ENCODE measurements at places on chromosomes 2 and 18. TPM values are rescaled to one million over a fixed set of nuclear protein-coding genes. Genes with fewer than 3 reads are reported as not detected.

DNA sequence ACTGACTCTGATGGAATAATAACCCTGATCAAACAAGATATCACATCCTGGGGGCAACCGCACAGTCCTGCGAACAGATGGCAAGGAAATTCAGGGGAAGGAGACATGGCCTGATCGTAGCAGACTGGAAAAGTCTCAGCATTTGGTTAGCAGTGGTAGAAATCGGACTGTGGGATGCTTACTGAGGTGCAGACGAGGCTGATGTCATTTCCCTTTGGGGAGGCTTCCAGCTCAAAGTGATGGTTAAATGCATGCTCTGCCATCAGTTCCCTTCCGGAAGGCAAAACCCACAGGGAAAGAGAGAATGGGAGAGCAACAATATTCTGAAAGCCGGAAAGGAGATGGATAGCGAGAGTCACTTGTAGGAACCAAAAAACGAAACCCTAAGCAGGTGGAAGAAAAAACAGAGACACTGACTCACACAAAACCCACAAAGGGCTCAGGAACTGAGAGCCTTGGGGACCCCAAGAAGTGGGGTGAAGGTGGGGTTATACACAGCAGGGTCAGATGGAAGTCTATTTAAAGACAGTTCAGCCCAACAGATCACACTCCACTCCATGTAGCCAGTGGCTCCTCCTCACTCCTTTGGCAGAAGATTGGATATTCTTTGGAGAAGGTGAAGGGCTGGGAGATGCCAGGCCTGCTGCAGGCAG lies 93.1 kb downstream of the INPP5D start:
- peak; percentile 23 for DNase-seq

DNA sequence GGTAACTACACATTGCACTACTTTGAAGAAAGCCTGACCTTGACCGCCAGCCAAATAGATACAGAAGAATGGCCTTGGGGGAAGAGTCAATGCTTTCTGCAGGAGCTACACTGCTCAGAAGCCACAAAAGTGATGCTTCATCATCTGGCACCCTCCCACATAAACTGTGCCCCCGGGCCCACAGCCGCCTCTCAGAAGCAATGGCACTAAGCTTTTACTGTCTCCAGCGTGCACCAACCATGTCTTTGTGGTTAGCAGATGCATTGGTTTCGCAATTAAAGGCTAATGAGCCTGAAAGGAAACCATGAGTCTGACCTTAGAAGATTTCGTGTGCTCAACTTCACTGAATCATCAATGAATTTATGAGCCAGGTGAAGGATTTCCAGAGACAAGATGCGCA lies 209.4 kb upstream of the TRIB2 start:
- DNase-seq = no peak

DNA sequence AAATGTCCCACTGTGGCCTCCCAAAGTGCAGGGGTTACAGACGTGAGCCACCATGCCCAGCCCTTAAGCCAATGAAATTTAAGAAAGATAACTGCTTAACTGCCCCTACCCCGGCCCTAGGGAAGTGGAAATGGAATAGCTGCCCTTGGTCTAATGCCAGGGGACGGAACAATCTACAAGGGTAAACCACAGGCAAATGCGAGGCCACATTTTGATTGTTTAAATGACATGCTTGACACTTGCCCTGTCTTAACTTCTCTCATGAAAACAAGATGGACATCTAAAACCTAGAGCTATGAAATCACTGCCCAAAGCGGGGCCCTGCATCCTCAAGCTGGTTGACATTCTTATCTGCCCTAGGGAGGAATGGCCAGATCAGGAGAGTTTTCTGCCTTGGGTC lies 5.5 kb upstream of the ITSN2 start:
- DNase-seq = peak; percentile 23

GRCh38 chr2:237180987-237181386 lies 95.3 kb downstream of the COPS8 start:
- DNase-seq = no peak

DNA sequence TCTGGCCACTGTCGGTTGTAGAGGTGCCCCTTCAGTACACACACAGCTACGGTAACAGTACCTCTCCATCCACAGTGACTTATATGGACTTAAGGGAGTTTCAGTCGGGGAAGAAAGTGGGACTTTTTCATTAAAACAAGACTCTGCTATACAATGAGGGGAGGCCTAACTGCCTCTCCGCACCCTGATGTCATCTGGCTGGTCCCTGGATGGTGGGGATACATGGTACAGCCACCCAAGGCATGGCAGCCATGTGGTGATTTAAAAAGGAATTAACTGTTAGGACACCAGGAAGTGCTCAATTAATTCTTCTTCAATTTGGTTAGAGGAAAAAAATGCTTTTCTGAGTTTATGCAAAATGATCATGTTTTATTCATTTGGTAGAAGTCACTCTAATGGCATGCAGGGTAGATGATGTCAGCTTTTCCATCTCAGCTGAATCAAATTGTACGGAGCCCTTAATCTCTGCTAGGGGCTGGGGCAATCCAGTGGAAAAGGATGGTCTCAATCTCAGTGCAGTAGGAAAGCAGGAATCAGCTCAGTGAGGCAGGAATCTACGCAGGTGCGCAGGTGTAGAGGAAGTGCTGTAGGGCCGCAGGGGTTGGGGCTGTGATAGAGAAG lies 243.9 kb downstream of the PRKCE start:
- DNase-seq = no peak

- DNase-seq = peak; percentile 65
Observed at GRCh38 chr2:199471443-199472057, 13.8 kb upstream of the SATB2 start.

DNA sequence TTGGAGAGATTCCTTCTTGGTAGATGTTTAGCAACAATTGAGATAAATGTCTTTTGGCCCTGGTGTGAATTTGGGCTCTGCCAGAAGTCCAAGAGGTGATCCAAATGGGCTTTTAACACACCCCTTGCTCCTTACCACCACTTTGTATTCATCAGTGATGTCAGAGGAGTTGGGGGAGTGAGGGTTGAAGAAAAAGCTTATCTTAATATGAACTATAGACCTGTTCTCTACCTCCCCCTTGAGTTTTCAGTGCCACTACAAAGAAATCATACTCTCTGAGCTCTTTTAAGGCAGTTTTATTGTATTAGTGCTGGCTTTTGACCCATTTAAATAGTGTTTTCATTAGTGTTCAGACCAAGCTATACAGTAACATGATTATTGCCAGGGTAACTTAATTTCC lies 229.1 kb downstream of the PHLPP1 start:
- peak; percentile 39 for DNase-seq

DNA sequence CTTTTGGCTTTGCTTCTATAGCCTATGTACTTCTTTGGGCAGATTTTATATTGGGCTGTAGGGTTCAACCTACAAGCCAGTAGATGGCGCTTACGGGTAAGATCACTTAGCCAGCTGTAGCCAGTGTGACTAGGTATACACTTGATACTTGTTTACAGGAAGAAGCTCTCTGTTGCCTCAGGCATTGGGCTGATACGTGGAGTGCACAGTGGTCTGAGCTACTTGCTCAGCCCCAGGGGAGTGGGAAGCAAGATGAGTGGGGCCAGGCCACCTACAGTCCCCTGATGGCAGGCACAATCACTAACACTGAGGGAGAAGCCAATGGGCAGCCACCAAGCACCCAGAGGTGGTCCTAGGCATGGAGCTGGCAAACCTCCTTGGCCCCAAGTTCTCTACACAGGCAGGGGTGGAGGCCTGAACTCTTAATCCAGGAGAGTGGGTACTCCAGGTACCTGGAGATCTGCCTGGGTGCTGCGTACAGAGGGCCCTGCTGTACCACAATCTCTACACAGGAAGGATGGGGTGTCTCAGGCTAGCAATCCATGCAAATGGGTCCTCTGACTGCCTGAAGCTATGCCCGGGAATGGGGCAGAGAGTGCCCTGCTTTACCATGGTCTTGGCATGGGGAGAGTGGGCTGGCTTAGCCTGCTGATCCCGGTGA lies 122.2 kb downstream of the NCOA1 start:
- DNase-seq = peak; percentile 76

GRCh38 chr2:73987109-73987947 lies 2.6 kb downstream of the TET3 start:
- DNase-seq = peak; percentile 71

DNA sequence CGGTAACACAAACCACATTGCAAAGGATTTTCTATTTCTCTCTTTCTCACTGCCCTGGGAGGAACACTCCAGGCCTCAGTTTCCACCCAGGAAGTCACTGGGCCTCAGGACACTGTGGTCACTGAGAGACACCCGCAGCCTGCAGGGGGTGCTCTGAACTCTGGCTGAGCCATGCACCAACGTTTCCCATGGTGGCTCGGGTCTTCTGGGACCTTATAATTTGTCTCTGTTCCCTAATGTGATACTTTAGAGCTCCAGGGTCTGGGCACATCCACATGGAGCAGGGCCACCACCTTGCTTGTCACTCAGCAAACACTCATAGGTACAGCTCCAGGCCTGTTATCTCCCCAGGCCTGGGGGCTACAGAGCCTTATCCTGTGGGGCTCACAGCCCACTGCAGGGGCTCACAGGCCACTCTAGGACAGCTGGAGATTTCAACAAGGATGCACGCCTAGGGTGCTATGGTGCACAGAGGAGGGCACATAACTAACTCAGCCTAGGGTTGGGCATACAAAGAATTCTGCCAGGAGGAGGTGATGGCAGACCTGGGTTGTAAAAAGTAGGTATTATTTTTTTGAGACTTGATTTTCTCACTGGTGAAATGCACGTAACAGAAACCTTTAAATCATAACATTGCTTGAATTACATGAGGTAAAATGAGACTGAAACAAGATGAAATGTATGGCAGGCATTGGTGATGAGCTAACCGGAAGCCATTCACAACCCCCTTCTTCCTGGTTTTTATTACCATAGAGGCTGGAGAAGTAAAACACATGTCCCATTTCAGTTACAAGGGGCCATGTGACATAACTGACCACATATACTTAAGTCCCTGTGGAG lies 3.0 kb upstream of the HS1BP3 start:
- peak; percentile 24 for DNase-seq

DNA sequence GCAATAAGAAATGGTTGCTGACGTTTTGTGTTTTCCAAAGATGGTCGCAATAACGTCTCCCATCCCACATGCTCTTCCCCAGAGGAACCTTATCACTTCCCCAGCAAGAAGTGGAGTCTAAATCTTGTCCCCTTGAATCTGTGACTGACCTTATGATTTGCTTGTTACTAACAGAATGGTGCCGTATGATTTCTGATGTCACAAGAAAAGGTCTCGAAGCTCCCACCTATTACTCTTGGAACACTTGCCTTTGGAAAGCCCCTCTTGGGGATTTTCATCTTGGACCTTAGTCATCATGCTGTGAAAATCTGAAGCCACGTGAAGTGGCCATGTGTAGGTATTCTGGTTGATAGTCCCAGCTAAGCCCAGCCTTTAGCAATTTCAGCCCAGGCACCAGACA lies 86.2 kb upstream of the GLS start:
- no peak for DNase-seq

DNA sequence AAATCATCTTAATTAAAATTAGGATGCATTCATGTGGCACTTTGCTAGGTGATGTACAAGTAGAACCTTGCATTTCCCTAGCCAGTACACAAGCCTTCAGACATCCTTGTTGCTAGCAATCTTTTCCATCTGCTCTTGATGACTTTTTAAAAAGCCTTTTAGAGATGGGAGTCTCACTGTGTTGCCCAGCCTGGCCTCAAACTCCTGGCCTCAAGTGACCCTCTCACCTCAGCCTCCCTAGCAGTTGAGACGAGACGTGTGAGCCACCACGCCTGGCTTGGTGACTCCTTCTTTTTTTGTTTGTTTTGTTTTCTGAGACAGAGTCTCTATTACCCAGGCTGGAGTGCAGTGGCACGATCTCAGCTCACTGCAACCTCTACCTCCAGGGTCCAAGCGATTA lies 1.7 kb upstream of the CCDC88A start:
- DNase-seq = no peak

- peak; percentile 27 for DNase-seq
Observed at GRCh38 chr18:46622999-46623398, 34.0 kb downstream of the LOXHD1 start.

DNA sequence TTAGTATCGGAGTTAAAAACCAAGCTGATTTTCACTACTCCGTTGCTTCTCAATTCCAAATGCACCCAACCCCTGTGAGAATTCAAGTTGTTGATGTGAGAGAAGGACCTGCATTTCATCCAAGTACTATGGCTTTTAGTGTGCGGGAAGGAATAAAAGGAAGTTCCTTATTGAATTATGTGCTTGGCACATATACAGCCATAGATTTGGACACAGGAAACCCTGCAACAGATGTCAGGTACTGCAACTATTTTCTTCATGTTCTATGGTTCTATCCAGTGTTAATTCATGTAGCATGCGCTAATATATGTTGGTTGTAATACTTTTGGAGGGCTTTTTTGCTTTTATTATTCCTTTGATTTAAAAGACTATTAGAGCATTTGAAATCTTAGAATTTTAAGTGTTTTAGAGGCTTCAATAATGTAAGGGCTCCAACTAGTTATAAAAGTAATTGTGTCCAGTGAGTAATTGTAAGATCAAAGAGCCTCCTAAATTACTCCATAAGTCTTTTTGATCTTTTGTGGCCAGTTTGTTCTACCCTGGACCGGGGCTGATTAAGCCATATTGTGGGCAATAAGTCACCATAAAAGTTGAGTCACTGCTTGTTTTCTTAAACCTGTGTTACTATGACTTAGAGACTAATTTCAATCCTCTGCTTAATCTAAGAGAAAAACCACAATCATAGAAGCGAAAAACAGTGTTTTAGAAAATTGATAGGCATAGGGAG lies 22.9 kb downstream of the DSG4 start:
- DNase-seq = no peak

GRCh38 chr18:11175266-11175979 lies 26.1 kb upstream of the PIEZO2 start:
- DNase-seq = no peak

GRCh38 chr2:240642061-240642805 lies 17.0 kb downstream of the GPR35 start:
- no peak for DNase-seq

DNA sequence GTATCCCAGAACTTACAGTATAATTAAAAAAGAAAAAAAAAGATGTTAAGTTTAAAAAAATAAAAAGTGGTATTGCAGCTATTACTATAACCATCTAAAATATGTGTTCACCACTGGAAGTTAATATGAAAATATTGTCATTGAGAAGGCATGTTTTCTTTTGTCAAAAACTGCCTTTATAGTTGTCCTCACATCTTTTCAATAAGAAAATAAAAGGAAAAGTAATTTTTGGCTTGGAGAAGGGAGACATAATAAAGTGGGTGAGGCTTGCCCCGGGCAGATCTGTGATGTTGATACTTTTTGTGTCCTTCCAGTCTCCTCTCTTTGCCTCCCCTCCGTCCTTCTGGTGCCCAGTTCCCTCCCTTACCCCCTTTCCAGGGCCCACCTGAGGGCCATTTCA lies 24.9 kb downstream of the MPP4 start:
- no peak for DNase-seq

FAM237A gene
- total RNA-seq = not detected

PREPL gene
- 19.4 TPM for total RNA-seq

NEDD4L gene
- 26.4 TPM for total RNA-seq

TRIM43 gene
- total RNA-seq = not detected

CD8B2 gene
- not detected for total RNA-seq

CPO gene
- not detected for total RNA-seq

CSRNP3 gene
- 0.51 TPM for total RNA-seq

MYOM1 gene
- 2.2 TPM for total RNA-seq

MTX2 gene
- 24.4 TPM for total RNA-seq

Measured in dermis blood vessel endothelial cell (primary cell).